RKO (cell line): ENCODE measurements at places on chromosomes 2 and 18.
A peak's percentile ranks its signal among the peaks of the same experiment; 100 is the strongest.

GRCh38 chr2:9750224-9751215, 92.8 kb upstream of the TAF1B start:
- DNase-seq = no peak

DNA sequence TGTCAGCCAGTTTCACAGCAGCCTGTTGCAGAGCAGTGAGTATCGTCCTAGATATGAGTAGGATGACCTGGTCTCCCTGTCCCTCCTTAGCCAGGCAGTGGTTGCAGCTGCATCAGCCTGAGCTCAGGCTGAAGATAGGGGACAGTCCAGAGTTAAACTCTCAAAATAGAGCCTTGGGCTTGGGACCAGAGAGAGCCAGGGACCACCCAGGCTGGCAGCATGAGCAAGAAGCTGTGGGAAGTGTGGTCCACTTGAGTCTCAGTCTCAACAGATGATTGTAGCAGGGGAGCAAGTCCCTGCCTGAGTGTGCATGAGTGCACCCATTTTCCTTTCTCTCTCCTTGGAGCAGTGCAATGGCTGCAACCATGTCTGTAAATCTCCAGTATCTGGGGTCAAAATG, 38.0 kb upstream of the TACR1 start:
- DNase-seq = no peak

DNA sequence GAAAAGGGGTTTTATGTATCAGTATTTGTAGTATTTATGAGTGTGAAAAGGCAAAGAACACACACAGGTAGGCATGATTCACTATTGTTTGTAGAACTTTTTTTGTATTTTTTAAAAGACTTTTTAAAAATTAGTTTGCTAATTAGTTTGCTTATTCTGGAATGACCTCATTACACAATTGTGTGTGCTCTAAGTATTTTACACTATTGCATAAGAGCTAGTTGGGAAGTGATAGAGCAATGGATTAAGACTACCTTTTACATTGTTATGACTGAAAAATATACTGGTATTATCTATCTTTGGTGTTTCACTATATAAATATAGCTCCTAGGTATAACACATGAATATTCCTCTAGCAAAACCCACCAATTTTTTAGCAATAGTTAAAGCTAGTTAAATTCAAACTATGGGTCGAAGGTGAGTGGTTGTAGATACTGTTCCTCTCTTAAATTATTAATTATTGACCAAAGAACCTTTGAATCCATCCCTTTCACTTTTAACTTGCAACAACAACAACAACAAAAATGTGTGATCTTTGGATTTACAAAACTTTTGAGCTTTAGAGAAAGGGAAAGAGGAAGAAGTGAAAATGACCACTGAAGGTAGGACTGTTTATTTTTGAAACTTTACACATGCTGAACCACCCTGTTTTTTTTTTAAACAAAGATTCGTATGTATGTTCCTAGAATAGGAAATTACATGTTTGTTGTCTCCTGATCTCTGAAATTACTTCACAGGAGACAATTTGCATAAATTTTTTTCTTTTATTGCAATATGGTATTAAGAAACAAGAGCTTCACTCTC, 18.7 kb downstream of the ITPRID2 start:
- no peak for DNase-seq

DNA sequence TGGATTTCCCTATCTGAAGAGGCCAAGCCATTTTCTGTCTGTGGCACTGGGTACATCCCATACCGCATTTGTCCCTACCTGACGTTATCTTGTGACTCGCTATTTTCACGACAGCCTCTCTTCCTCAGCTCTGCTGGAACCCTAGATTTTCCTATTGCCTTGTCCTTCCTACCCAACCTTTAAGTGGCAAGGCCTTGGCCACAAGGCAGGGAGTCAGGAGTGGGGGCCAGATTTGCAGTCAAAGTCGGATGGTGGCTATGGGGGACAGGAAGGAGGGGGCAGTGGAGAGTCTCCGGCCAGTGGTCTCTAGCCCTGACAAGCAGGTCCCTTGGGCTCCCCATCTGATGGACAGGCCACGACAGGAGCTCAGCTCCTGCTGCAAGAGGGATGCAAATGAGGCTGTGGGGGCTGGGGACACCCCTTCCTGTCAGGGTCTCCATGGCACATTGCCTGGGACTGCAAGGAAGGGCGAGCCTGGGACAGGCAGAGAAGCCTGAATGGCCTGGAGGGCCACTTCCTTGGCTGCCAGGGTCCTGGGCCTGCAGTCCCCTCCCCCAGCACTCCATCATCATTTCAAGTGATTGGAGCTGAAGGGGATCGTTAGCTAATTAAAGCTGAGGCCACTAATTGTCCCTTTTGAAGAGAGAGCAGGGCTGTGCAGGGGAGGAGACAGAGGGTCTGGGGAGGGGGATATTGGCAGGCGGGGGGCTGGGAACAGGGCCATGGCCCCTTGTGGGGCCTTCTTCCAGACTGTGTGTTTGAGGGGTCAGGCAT, 6.3 kb upstream of the ECEL1 start:
- no peak for DNase-seq

DNA sequence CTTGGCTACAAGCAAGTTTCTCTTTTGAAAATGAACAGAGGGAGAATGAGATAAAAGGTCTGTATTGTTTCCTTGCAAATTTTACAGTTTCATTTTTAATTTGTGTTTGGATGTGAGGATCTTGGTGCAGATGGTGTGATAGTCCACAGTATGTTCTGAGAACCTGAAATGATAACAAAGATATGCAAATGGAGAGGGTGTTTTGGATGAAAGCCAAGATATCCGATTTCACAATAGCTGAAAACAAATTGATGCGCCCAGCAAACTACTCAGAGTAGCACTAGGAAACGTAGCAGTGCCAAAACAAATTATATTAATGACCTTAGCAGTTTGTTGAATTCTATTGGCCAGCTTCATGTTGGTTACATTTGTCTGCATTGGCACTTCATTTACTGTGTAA, 683.5 kb downstream of the TMEM182 start:
- DNase-seq = no peak

- DNase-seq = no peak
These were observed 8.3 kb upstream of the ADRA2B start for GRCh38 chr2:96124406-96125265.

GRCh38 chr18:4789506-4789905, 334.4 kb upstream of the DLGAP1 start:
- DNase-seq = no peak

DNA sequence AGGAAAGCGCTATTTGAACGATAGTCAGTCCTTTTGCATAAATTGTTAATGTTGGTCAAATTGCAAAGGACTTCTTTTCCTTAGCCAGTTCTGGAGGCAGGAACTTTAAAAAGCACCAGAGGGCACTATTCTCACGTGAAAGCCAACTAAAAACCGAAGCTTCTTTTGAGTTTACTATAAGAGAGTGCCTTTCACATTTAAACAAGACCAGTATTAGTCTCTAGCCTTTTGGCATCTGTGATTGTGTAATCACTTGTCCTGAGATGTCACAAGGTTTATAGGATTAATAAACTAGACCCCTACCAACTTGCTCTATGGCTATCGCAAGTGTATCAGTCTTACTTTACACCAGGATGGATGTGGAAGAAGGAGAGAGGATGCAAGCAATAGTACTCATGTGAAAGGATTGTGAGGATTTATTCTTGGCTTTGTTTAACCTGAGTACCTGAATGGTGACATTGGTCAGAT, 14.4 kb upstream of the STAT4 start:
- peak; percentile 68 for DNase-seq

DNA sequence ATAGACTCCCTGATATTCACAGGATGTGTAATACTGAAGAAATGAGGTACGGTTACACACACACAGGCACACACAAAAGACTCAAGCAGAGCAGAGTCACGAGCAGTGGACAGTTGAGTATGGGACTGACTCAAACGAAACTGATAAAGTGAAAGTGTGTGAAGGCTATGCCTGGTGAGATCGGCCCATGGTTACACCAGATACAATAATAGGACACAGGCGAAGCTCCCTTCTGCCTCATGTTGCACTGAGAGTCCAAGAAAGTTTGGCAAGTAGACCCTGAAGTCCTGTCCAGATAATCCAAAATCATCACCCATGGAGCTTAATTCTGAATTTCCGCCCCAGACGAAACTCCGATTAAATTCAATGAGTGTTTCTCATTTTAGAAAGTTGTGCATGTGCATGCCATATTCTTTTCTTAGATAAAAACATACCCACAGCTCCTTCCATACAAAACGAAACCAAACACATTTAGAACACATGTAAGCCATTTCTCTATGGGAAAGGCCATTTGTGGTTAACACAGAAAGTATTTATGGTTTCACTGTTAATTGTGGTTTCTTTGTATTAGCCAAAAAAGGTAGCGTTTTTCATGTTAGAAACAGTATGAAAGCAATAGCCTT, 567.6 kb downstream of the PLCL1 start:
- peak; percentile 2 for DNase-seq

GRCh38 chr2:42851186-42851585, 58.8 kb upstream of the HAAO start:
- DNase-seq = no peak

DNA sequence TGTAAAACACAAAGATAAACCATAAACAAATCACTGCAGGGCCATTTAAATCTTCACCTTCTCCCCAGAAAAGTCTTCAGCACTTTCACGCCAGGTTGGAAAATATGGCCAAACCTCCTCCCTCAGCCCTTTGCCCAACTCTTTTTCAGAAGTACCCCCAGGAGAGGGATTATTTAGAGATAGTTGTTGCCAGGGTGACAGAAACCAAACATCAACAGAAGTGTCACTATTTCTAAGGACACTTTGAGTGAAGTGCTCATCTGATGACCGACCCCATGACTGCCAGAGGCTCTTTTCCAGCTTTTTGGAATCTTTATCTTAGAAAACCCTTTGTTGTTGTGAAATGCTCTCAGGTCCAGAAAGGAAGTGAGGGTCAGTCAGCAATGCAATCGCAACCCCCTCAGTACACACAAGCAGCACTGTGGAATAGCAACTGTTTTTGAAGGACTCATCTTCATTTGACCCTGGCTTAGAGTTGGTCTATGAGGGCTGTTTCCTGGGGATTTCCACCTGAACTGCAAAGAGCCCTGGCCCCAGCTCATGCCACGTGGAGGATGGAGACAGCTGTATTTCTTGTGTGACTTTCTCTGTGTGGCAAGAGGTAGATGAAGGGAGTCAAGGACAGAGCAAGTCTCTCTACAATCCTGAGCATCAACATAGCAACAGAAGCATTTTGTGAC, 114.0 kb upstream of the STON1 start:
- no peak for DNase-seq

DNA sequence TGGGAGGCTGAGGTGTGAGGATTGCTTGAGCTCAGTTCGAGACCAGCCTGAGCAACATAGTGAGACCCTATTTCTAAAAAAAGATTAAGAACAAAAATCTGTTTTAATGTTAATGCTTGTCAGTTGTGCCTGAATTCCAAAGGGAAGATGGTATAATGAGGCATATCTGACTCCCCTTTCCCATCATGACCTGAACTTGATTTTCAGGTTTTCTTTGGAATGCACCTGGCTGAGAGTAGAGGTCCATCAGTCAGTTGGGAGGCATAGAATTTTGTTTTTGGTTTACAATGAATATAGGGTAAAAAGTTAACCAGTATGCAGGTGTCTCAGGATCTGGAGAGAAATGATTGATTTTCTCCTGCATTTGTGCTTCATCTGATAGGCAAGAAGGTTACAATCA, 20.4 kb downstream of the RPIA start:
- no peak for DNase-seq

- DNase-seq = no peak
These were observed 5.5 kb downstream of the FZD5 start for GRCh38 chr2:207764096-207764630.

GRCh38 chr2:60047347-60047746, 506.1 kb downstream of the BCL11A start:
- no peak for DNase-seq

GRCh38 chr2:69753659-69754363, 11.9 kb downstream of the ANXA4 start:
- DNase-seq = no peak

DNA sequence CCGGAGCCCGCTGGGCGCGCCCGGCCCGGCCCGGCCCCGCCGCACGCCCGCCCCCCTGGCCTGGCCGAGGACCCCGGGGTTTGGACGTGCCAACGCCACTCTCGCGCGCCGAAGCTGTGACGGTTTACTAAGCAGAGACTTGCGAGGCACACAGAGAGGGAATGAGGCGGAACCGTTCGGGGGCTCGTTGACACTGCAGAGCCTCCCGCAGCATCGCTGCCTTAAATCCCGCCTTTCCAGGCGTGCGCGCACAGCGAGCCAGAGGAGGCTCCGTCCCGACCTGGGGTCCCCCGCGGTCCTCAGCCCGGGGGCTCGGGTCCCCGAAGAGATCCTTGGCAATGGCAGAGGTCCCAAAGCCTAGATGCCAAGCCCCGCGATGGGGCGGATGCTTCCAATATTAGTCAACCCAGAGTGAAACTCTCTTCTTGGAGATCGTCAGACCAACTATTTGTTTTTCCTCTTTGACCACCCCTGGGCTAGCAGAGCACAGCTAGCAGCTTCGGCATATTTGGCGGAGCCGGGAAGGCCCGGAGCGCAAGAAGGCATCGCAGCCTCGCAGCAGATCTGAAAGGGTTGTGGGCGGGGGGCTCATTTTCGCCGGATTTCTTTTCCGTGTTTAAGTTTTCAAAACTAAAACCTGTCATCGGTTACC, at the start of gene ZNF385B:
Gene ZNF385B, minus strand, starts transcription at position 197 of the 652 bp plus-strand sequence.
- DNase-seq = no peak

DNA sequence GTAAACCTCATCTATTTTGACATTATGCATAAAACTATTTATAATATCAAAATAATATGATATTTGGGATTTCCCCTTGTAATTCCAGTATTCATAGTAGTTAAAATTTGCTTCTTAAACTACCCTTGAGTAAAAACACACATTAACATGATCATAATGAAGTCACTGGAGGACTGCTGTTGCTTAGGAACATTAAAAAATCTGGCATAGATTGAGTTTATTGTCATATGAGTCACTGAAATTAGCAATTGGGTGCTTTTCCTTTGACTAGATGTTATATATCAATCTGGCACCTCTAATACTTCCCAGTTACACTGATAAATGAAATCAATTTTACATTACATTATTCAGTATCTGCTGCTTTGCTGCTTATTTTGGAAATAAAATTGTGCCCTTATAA, 57.0 kb upstream of the ZC3H15 start:
- DNase-seq = peak; percentile 18

- no peak for DNase-seq
These were observed 207.5 kb downstream of the STK39 start for GRCh38 chr2:168039881-168040280.
